Activated CD4-positive, alpha-beta T cell treated with anti-CD3 and anti-CD28 coated beads, Interleukin-2, amount 50 U/mL, for 24 hours (primary cell): ENCODE measurements at places on chromosomes 3 and 15.

DNA sequence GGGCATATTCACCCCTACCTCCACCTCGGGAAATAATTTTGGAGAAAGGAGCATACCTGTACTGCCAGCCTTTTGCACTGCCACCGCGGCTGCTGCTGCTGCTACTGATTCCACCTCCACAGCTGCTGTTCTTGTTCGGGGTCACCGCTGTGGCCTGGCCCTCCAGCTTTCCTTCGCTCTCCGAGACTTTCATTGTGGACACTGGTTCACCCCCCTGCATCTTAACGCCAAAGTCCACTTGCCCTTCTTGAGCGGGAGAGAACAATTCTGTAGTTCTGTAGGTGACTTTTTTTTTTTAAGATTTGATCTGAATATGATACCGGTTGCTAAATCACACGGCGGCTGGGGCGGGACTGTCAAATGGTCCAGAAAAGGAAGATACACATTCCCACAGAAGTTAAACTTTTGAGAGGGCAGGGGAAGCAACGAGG is 701 bp downstream of the OSBPL11 start:
- no peak for DNase-seq

- DNase-seq: no peak
Measured at GRCh38 chr3:190970560-190970959, 108.1 kb upstream of the GMNC start.

DNA sequence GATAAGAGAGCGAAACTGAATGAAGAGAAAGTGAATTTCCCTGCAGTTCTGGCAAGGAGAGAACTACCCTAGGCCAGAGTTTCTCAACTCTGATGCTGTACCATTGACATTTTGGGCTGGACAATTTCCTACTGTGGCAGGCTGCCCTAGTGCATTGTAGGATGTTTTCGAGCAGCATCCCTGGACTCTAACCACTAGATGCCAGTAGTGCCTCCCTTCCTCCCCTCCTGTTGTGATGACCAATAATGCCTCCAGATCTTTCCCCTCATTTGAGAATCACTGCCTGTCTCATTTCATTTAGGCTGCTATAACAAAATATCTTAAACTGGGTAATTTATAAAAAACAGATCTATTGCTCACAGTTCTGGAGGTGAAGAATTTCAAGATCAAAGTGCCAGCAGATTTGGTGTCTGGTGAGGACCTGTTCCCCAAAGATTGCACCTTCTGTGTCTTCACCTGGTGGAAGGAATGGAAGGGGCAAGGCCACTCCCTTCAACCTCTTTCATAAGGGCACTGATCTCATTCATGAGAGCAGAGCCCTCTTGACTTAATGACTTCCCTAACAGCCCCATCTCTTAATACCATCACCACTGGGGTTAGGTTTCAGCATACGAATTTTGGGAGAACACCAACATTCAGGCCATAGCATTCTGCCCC is 188.9 kb upstream of the MEIS2 start:
- no peak for DNase-seq

GRCh38 chr15:89551550-89551949 is 23.7 kb upstream of the TICRR start:
- DNase-seq: no peak

DNA sequence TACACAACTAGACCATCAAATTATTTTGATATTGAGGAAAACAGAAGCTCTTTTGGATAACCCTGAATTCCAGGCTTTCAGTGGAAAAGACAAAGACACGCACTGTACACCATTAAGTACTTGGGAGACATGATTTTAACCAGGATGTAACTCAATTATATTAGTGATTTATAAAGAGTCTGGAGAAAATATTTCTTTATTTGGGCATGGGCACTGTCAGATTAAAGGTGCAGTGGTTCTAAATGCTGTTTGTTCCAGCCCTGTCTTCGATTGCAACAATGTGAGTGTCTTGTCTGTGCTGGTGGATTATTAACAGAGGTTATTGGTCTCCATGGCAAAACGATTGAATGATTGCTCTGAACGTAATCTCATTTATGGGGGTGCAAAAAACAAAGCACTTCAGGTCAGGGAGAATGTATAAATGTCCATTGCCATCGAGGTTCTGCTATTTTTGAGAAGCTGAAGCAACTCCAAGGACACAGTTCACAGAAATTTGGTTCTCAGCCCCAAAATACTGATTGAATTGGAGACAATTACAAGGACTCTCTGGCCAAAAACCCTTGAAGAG is at the start of gene TM4SF4:
TM4SF4 (plus strand) TSS at position 448 of the 568 bp plus-strand sequence. CDS start 181 bp downstream, outside the sequence.
- no peak for DNase-seq

DNA sequence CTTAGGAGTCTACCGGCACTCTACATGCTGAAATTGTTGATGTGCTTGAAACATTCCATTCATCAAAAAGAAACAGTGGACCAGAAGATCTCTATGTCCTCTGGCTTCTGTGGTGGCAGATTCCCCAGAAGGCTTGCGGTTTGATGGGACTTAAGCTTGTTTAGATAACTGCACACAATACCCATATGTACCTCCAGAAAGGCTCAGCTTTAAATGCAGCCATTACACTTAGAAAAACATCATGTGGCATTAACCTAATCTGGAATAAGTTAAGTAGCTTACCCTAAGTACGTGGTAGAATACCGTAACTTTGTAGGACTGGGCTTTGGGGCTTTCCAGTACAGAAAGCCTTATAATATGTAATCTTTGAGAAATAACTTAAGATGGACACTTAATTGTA is 187.3 kb downstream of the RBMS3 start:
- no peak for DNase-seq

GRCh38 chr3:9828801-9829755 is 14.7 kb downstream of the RPUSD3 start:
- no peak for DNase-seq

DNA sequence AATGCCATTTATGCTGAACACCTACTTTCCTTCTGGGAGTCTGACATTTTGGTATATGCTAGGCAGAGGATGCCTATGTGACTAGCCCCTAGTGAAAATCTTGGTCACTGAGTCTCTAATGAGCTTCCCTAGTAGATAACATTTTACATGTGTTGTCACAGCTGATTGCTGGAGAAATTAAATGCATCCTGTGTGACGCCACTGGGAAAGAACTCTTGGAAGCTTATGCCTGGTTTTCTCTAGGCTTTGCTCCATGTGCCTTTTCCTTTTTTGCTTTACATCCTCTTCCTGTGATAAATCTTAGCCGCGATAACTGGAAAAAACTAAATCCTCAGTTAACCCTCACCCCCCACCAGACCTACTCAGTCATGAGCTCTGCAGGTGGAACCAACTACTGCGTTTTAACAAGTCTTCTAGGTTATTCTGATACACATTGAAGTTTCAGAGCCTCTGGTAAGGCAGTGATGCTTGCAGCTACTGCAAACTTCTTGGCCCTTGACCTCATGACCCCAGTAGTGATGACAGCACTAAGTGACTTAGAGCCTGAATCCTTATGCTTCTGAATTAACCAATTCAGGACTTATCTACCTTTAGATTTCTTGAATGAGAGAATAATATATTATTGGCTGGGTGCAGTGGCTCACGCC is 292.4 kb upstream of the SOX14 start:
- DNase-seq: no peak

GRCh38 chr3:127480196-127480954 is 110.2 kb downstream of the TPRA1 start:
- DNase-seq: no peak

GRCh38 chr15:89051875-89052274 is 36.4 kb upstream of the ABHD2 start:
- DNase-seq: no peak

DNA sequence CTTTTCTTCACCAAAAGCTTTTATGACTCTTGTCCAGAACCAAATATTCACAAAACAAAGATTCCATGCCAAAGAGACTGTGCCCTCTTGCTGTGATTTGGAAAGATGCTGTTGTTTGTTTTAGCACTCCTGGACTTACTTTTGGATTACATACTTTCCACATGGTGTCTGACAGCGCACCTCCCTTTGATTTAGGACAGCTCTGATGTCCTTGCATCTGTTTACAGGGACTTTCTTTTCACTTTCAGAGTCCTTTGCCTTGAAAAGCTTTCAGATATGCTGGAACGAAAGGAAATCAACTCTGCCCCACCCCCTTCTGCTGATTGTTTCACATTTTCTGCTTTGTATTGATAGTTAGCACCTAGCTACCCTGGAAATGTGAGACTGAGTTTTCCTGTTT is 133.0 kb upstream of the NR2E3 start:
- DNase-seq: no peak

DNA sequence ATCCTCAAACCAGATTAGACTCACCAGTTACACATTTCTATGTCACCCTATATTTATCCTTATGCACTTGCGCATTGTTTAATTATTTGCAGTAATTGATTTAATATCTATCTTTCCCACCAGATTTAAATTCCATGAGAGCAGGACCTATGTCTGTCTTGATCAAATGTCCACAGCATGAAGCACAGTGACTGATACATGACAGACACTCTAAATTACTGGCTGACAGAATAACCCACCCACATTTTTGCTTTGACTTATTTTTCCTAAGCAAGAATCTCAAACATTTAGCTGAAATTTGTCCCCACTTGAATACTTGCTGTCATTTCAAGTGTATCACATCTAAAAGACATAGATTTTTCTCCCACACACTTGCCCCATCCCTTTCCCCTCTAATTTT is 7.5 kb downstream of the CD200R1 start:
- no peak for DNase-seq

- no peak for DNase-seq
Measured at GRCh38 chr15:39837454-39837853, 54.8 kb upstream of the FSIP1 start.

GRCh38 chr3:41525303-41526064 is 326.2 kb downstream of the CTNNB1 start:
- DNase-seq: no peak

DNA sequence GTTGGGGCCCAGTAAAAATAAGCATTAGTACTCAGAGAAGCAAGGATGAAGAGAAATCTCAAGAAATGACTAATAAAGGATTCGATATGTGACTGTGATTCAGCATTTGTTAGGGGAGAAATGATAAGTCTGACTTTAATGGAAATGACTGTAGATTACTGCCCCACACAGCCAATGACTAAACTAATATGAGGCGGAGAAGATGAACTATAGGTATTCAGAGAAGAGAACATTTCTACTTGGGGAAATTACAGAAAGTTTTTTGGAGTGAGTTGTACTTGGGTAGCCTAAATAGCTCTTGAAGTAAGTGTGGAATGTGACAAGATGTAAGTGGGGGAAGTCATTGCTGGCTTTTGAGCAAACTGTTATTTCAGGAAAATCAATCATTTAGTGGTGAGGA is 380.0 kb downstream of the PDCD6IP start:
- DNase-seq: no peak

- DNase-seq: no peak
Measured at GRCh38 chr15:60155661-60156060, 151.6 kb downstream of the FOXB1 start.

- no peak for DNase-seq
Measured at GRCh38 chr3:28940530-28940929, 340.3 kb upstream of the RBMS3 start.

DNA sequence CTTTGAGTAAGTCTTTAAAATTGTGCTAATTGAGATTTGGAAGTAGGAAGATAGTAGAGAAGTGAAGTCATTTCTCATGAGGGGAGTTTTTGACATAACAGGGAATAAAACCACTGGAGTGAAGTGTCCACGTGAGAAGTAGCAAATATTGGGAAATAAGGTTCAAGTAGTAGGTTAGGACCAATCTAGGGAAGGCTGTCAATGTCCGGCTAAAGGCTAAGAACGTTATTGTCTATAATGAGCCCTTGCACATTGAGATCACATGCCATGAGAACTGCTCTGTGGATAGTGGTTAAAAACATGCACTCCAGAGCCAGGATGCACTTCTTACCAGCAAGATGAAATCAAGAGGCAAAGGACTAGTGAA is 459.9 kb upstream of the TPRG1 start:
- DNase-seq: no peak

DNA sequence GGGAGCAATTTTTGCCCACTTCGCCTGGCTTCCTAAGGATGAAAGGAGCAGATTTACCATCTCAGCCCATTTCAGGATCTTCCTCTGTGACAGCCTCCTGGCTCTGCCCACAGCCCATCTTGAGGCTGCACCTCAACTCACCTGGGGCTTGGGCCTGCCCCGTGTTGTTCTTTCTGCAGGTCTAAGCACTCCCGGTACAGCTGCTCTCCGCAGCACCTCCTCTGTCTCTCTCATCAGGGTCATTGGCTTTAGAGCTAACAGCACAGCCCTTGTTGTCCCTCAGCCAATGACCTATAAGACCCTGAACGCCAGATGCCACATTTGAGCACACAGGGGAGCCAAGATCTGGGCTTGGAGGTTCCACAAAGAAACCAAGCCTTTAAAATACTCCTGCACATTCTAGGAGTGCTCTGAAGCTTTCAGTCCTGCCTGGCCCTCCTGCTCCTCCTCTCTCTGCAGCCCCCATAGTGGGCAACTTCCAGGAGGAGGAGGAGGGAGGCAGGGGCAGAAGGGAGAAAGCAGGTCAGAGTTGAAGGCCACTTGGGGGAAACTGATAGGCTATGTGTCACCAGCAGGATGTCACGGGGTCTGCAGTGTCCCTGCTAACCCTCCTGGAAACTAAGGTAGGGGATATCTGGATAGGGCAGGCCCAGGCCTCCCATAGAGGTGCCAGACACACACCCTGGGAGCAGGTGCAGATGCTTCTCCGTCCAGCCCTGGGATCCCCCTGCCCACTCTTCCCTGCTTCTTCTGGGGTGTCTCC is 115.6 kb downstream of the ETFA start:
- DNase-seq: no peak

- DNase-seq: no peak
Measured at GRCh38 chr3:188942191-188942590, 229.6 kb upstream of the TPRG1 start.

- no peak for DNase-seq
Measured at GRCh38 chr3:123141276-123141675, 60.5 kb upstream of the SEC22A start.

DNA sequence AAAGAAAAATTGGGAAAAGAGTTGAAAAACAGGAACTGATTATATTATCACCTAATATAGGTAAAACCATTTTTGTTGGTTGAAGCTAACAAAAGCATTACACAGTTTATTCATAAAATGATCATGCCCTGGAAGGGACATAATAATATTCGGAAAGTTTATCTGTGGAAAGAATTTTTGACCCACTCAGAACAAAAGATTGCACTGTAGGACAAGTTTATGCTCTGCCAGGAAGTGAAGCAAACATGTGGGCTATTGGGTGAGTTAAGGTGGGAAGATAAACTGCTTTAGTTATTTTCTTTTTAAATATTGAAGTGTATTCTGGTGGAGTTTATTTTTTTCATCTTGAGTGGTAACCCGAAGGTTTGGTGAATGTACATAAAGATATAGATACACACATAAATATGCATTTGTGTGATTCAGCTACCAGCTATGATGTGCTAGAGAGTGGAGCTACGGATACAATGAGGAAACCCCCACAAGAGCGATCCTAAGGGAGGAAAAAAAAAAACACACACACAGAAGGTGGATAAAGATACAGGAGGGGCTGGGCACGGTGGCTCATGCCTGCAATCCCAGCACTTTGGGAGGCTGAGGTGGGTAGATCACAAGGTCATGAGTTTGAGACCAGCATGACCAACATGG is 506.4 kb upstream of the THBS1 start:
- DNase-seq: no peak
